Activated T-helper 1 cell treated with anti-CD3 and anti-CD28 coated beads, Interleukin-12 subunit alpha, Interleukin-12 subunit beta, Interleukin-2, Interleukin-4 antibody, amounts not matched to agents 30 ng/mL and 10 ng/mL and 1 ng/mL, durations not matched to agents 14 hours and 24 hours and 36 hours (primary cell): ENCODE measurements at places on chromosomes 4 and X. TPM values are rescaled to one million over a fixed set of nuclear protein-coding genes. Genes with fewer than 3 reads are reported as not detected.

- DNase-seq = no peak
These were observed 82.6 kb downstream of the CHM start for GRCh38 chrX:85964744-85965143.

GRCh38 chr4:16196482-16197393, 29.5 kb downstream of the TAPT1 start:
- no peak for DNase-seq

DNA sequence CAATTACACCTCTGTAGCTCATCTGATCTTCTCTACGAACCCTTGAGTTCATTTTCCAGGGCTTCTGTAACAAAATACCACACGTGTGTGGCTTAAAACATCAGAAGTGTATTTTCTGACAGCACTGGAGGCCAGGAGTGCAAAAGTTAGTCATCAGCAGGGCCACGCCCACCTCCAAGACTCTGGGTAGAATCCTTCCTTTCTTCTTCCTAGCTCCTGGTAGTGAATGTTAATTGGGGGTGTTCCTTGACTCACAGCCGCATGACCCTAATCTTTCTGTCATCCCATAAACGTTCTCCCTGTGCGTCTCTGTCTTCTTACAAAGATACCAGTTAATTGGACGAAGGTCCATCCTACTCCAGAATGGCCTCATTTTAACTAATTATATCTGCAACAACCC, 115.0 kb downstream of the TRIML1 start:
- no peak for DNase-seq

- DNase-seq = no peak
These were observed 70.8 kb downstream of the RWDD4 start for GRCh38 chr4:183588169-183588675.

- peak; percentile 0 for DNase-seq
These were observed 26.9 kb downstream of the ARSJ start for GRCh38 chr4:113952452-113953029.

DNA sequence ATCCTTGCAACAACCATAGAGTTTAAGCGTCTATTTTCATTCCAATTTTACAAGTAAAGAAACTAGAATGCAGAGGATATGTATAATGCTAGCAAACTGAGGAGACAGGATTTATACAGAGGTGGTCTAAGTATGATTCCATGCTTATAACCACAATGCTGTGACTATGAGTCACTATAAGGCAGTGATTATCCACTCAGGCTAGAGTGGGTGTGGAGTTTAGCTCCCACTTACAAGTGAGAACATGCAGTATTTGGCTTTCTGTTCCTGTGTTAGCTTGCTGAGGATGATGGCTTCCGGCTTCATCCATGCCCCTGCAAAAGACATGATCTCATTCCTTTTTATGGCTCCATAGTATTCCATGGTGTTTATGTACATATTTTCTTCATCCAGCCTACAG, 41.6 kb upstream of the EDA2R start:
- no peak for DNase-seq

DNA sequence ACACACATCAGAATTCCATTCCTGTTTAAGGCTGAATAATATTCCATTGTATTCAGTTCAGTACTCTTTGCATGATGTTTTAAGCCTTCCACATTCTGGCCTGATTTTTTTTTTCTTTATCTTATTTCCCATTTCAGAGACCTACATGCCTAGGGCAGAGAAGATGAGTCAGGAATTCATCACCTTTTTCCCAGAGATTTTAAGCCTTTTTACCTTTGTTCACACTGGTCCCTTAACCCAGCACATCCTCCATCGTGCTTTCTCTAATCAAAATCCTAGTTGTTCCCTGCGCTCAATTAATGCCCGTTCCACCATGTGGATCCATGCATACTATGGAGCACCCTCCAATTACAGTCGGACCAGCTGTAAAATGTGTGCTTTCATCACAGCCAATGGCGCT, 245.1 kb downstream of the DHX15 start:
- DNase-seq = no peak

DNA sequence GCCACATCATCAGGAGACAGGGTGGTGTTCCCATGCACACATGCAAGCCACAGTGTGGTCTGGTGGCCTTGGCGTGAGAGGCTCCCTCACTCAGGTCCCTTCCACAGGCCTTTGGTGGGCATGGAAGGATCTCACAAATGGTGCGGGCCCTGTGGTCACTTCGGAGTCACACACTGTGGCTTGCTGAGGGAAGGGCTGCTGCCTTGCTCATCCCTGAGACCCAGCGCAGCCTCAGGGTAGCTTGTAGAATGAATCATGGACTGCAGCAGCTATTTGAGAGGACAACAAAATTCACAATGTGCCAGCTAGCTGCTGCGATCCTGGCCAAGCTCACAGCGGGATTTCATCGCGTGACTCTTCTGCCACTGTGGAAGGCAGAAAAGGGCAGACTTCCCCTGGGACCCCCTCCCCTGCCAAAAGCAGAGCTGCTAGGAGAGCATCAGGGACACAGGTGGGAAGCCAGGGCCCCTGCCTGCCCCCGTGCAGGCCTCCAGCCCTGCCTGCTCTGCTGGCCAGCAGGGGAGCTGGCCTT, 106.4 kb downstream of the ABLIM2 start:
- no peak for DNase-seq

GRCh38 chrX:15301924-15302323, 13.5 kb downstream of the ASB11 start:
- DNase-seq = peak; percentile 0

- DNase-seq = no peak
These were observed 158.8 kb downstream of the TECRL start for GRCh38 chr4:64250488-64250887.

DNA sequence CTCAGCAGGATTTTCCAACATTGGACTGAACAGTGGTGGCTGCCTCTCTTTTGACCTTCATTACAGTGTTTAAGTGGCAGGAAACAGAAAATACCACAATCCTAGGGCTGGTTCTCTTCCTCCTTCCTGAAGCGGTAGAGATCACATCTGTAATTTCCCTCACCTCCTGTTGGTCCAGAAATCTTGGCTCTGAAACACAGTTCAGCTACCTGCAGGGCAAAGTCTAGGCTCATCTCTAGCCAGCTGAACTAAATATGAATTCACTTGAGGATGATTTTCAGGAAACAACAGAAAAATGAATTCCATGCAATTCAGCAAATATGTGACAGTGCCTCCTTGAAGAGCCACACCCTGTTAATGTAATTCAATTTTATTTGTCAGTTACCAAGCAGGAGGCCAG, 531.9 kb downstream of the INPP4B start:
- no peak for DNase-seq

DNA sequence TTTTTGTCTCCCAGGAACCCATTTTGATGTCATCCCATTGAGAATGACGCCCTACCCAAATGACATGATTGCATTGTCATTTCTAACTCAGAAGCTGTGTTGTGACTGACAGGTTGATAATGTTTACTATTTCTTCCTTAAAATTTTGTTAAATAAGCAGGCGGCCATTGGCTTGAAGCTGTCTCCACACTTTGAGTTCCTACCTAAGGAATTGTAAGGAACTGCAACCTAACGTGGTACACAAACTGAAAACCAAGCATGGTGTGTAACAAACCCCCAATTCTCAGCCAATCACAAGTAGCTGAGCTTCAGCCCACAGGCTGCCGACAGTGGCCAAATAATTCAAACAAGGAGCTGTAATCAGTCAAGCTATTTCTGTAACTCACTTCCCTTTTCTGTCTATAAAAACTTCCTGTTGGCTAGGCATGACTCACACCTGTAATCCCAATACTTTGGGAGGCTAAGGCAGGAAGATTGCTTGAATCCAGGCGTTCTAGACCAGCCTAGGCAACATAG, 2.9 kb upstream of the MND1 start:
- no peak for DNase-seq

DNA sequence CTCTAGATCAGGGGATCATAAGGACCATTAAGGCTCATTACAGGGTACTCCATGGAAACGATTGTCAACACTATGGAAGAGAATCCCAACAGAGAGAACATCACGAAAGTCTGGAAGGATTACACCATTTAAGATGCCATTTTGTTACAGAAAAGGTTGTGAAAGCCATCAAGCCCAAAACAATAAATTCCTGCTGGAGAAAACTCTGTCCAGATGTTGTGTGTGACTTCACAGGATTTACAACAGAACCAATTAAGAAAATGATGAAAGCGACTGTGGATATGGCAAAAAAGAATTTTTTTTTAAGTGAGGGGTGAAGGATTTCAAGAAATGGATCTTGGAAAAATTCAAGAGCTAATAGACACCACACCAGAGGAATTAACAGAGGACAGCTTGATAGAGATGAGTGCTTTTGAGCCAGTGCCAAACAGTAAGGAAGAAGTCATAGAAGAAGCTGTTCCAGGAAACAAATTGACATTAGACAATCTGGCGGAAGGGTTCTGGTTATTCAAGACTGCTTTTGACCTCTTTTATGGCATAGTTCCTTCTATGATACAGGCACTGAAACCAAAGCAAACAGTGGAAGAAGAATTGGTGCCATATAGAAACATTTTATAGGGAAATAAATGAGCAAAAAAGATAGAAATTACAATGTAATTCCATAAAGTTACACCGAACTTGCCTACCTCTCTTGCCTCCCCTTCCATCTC, 17.3 kb upstream of the LSM6 start:
- no peak for DNase-seq

DNA sequence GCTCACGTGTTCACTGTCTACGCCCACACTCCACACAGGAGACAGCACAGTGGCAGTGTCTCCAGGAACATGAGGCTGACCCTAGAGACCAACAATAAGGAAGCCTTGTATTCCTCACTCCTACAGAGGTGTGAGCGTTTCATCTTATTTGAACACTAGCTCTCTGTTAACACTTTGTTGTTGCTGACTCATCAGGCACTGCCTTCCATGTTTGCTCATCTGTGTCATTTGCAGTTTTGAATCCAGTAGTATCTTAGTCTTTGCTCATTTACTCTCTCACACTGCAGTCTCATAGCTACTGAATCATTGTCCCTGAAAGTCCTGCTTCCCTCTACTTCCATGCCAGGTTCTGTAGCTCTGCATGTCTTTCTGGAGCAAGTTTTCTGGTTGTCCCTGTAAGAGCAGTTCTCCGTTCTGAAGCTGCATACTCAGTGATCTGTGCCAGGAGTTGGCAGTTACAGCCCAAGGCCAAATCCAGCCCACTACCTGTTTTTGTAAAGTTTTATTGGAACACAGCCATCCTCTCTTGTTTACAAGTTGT, 80.3 kb upstream of the DCLK2 start:
- no peak for DNase-seq

DNA sequence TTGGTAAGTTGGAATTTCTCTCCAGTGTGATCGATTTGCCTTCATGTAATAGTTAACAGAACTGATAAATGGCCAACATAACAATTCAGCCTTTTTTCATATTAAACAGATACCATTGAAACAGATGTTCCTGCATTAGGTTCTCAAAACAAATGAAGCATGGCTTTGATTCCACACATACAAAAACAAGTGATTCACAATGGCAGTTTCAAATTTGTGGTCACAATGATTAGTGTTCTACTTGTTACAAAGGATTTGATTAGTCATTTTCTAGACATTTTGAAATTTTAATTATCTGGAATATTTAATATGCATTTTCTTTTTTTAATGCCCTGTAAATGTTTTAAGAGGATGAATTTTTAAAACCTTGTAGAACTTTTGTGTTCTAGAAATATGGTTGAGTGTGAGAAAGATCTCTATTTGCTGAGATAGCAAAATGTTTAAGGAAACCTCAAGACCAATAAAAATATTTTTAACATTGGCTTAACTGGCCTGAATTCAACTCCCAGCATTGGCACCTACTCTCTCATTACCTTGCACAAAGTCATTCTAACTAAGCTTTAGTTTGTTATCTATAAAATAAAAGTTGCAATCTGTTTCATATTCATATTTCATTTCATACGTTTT, 18.9 kb upstream of the GLRA3 start:
- DNase-seq = no peak

DNA sequence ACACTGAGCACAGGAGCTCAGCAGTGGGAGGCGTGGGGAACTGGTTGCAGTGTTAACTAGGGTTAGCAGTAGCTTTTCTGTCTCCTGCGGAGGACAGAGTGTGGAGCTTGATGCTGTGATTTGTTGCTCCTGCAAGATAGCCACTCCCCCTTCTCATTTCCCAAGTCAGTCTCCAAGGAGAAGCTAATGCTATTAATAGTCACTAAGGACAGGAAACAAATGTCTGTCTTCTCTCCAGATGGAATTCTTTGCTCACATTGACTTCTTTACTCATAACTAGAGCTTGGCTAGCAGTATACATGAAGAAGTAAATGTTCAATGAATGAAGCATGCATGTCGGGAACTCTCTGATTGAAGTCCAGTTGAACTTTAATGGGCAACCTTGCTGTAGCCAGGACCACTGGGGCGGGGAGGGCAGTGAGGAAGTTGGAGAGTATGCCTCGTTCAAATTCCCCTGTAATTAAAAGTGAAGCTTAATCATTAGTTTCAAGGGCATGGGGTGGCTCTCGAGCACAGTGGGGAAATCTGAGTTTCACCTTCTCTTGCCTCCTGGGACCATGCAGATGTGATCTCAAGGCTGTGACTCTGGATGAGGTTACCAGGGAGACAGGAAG, 156.6 kb upstream of the SCML1 start:
- no peak for DNase-seq

DNA sequence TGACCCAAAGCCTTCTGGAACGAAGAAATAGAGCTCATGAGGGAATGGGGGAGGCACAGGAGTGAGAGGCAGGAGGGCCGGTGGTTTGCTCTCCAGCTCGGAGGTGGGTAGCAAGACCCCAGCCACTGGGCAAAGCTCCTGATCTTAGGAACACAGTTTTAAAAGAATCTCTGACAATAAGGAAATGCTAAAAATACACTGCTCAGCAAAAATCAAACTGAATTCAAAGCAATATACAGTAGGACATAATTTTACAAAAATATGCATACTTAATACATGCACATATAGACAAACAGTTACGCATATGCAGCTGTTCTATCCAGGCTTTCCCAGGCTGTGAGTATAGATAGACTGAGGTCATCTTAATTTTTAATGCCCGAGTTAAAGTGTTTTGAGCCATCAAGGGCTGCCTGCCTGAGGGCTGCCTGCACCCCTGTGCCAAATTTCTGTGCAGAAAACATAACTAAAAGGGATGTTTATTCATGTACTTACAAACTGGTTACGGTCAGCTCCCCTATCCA, 6.9 kb downstream of the GPR50 start:
- DNase-seq = no peak

DNA sequence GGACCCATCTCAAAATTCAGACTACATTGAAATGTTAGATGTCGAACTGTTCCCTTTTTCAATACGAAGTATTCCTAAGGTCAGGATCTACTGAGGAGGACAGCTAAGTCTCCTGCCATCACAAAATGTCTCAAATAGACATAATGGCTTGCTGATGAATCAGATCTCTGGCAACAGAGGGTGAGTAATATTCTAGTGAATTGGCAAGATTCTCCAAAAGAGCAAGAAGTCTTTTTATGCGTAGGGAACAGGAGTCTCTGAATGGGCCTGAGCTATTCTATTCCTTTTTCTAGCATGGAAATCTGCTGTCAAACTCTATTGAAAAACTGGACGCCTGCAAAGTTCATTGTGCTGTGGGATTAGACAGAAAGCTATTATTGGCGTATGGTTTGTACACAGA, 145.4 kb downstream of the FNIP2 start:
- no peak for DNase-seq

GRCh38 chr4:23373261-23373660, 516.6 kb downstream of the PPARGC1A start:
- no peak for DNase-seq

- no peak for DNase-seq
These were observed 54.4 kb upstream of the USP26 start for GRCh38 chrX:133151336-133151735.

The CFAP47 gene
- total RNA-seq = not detected in 2 replicates

The ZNF674 gene
- 1.8 and 3.5 TPM in 2 replicates for total RNA-seq

The FAM53A gene
- 2.5 and 5.5 TPM in 2 replicates for total RNA-seq

The AIMP1 gene
- total RNA-seq = 86.4 and 86.9 TPM in 2 replicates

The CSAG3 gene
- 0.73 and 0.78 TPM in 2 replicates for total RNA-seq

The RNF175 gene
- total RNA-seq = not detected in 2 replicates

The HSFX4 gene
- total RNA-seq = not detected in 2 replicates

The DCLK2 gene
- 0.08 TPM in 1 of 2 replicates, not detected in the other for total RNA-seq
